ENCODE measurements at places on chromosomes 11 and 22.

GRCh38 chr11:95138448-95138847 is 48.8 kb downstream of the ENDOD1 start:
- DNase-seq = peak; percentile 21

- DNase-seq = no peak
These were observed 80.9 kb downstream of the FAM76B start for GRCh38 chr11:95708681-95709080.

DNA sequence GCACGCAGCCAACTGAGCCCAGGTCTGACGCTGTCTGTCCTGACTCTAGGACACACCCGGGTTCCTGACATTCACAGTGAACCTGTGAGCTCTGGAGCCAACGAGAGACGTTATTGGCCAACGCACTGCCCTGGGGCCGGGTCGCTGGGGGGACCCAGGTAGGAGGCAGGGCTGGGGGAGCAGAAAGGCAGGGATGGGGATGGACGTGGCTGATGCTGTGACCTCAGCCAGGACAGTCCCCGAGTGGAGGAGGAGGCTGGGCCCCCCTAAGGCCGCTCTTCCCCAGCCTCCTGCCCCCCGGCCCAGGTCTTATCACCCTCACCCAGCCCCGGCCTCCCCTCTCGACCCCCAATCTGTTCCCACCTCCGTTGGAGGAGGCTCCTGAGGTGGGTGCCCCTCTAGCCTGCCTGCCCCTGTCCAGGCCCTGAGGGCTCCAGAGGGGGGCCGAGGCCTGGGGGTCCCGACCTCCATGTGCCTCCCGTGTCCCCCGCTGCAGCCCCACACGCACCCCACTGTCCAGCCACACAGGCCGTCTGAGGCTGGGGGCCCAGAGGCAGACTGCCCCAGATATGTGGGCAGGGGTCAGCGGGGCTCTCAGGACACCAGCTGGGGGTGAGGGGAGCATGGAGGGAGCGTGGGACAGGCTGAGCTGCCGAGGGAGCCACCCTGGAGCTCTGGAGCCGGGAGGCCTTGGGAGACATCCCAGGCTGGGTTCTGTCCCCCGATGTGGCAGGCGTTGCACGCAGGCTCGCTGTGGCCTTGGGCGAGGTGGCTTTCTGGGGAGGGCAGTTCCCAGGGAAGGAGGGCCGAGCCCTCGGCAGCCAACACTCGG is 29.2 kb upstream of the MUC5AC start:
- DNase-seq = no peak

- DNase-seq = no peak
These were observed 7.5 kb downstream of the POU2AF3 start for GRCh38 chr11:111305876-111306275.

GRCh38 chr11:7204778-7205177 is 46.9 kb upstream of the SYT9 start:
- no peak for DNase-seq

DNA sequence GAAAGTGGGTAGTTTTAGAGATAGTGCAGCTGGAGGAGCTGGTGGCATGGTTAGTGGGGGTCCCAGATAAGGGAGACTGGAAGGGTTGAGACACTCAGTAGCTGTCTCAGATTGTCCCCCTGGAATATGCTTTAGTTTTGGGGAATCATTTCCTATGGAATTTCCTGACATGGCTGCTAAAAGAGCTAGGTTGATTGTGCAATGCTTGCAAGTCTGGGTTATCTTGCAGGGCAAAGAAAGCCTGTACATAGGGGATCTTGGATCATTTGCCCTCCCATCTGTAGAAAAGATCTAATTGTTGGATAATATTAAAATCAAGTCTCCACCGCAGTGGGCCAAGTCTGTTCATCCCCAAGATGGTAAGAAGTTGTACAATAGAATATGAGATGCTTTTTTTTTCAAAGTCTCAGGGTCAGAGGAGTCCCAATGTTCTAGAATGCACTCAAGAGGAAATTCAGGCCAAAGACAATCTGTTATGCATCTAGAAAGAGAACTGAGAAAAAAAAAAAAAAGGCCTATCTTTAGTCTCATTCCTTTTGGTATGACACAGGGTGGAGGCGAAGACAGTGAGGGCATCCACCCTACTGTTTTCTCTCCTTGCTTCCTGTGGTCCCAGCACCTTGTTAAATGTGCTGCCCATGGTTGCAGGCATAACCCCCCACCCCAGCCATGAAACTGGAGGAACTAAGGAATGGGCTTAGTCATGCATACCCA is 20.2 kb downstream of the MS4A6E start:
- no peak for DNase-seq

DNA sequence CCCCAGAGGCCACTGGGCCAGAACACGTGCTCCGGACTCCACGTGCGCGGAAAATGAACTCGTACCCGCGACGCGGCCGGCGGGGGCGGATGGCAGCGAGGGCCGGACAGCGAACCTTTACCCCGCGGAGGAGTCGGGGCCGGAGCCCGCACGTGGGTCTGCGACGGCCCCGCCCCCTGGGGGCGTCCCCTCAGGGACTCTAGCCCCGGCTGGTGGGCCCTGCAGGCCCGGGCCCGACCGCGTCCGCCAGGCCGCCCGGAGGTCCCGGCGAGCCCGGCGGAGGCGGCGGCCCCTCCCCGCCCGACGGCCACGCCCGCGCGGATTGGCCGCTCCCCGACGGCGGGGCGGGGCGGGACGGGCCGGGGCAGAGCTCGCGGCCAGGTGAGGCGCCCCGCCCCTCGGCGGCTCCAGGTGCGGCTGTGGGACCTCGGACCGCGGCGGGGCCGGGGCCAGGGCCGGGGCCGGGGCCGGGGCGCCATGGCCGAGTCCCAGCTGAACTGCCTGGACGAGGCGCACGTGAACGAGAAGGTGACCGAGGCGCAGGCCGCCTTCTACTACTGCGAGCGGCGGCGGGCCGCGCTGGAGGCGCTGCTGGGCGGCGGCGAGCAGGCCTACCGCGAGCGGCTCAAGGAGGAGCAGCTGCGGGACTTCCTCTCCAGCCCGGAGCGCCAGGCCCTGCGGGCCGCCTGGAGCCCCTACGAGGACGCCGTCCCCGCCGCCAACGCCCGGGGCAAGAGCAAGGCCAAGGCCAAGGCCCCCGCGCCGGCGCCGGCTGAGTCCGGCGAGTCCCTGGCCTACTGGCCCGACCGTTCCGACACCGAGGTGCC is at the start of gene FAM83F:
FAM83F (plus strand) TSS at position 389 of the 827 bp plus-strand sequence; CDS start at position 478, 89 bp downstream.
- no peak for DNase-seq

- DNase-seq = no peak
These were observed 93.5 kb downstream of the ME3 start for GRCh38 chr11:86578727-86579405.

DNA sequence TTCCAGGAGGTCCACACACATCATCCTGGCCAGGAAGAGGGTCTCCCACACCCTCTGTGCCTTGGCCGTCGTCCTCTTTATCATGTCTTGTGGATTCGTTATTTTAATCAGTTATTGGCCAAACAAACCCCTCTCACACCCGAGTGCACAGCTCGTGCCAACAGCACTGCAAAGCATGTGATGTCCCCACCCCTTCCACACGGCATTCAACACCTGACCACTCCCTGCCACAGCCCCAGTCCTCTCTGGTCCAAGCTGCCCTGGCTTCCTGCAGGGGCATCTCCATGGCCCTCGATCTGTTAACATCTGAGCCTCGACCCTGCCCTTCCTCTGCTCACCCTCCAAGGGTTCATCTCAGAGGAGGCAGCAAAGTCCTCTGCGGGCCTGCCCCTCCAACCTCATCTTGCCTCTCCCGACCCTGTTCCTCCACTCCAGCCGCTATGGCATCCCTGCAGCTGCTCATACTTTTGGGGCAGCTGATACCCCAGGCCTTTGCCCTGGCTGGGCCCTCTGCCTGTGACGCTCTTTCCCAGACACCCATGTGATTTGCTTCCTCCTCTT is 14.0 kb downstream of the MYEOV start:
- DNase-seq = no peak

GRCh38 chr11:61008971-61009370 is 37.5 kb downstream of the CD6 start:
- DNase-seq = no peak

DNA sequence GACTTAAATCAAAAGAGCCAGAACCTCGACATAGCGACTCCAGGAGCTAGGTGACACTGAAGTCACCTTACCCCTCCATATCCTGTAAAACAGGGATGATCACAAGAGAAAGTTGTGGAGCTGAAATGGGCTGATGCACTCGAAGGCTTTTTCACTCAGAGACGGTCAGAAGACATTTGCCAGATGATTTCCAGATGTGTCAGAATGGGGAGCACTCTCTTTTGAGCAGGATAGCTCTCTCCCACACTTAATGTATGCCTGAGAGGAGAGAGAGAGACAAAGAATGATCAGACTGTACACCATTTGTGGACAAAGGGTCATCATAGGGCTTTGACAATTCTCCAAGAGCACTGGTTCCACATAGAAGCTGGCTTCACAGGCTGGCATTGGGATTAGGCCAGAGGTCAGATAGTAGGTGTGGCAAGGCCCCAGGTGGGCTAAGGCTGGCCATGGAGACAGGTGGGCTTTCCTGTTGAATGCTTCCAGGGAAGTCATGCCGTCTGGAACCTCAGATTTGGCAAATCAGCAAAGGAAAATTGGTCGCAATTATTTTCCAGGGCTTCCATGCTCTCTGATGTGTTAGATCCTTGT is 42.3 kb upstream of the ETS1 start:
- DNase-seq = no peak

GRCh38 chr11:34161812-34162492 is 56.5 kb downstream of the NAT10 start:
- no peak for DNase-seq

- DNase-seq = no peak
These were observed 591.4 kb downstream of the ETS1 start for GRCh38 chr11:127995921-127996320.

DNA sequence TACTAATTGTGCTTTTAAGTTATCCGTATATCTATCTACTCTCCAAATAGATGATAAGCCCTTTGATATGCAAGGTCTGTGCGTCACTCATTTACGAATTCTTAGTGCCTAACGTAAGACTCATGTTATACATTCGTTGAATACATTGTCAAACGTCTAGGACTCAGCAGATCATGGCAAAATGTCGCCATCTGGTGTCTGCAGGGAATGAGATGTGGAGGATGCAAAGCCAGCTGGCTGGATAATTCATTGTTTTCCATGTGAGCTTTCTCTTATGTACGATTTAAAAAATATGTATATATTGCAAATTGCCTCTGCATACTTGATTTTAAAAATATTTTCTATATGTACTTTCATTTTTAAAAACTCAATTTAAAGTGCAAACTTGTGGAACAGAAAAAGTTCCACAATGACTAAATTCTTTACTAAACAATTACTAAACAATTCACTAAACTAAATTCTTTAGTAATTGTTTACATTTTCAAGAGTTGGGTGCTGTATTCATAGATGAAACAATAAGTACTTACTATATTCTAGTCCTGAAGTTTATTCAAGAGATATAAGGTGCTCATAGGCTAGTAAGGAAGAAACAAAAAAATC is 33.8 kb downstream of the ZNF202 start:
- DNase-seq = peak; percentile 75

GRCh38 chr11:64553554-64554201 is 37.3 kb upstream of the SLC22A12 start:
- peak; percentile 30 for DNase-seq

DNA sequence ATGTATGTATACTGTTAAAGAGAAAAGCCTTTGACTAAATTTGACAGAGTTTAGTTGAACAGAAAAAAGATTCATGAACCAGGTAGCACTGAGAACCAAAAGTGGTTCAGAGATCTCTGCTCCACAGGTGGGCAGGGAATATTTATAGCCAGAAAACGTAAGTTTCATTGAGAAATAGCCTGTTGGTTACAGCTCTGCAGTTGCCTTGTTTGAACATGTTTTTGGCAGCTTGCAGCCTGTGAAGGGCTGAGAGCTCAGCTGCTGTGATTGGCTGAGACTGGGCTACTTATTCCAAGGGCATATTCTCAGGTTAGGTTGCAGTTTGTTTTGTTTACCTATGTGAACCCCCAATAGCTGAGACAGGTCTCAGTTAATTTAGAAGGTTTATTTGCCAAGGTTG is 13.5 kb upstream of the ZNF74 start:
- no peak for DNase-seq

DNA sequence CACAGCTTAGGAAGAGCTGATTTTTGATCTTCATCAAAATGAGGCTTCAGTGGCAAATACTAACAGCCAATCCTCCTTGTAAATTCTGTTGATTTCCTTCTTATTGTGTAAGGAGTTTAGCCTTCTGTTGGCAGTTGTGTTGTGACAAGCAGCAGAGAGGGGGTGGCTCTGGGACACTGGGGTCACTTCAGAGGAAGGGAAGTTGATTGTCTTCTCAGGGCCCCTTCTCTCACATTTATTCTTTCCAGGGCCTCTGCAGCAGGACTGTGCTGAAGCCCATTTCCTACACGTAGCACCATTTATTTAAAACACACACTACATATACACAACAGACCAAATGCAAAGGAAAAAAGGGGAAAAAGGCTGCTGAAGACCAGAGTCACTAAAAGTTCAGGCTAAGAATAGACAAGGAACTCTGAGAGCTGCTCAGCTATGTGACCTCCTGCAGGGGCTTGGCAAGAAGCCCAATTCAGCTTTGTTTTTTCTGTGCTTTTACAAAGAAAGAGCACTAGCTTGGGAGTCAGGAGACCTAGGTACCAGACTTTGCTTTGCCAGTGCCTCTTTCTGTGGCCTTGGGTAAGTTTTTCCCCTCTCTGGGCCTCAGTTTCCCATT is 28.3 kb upstream of the UPB1 start:
- no peak for DNase-seq

DNA sequence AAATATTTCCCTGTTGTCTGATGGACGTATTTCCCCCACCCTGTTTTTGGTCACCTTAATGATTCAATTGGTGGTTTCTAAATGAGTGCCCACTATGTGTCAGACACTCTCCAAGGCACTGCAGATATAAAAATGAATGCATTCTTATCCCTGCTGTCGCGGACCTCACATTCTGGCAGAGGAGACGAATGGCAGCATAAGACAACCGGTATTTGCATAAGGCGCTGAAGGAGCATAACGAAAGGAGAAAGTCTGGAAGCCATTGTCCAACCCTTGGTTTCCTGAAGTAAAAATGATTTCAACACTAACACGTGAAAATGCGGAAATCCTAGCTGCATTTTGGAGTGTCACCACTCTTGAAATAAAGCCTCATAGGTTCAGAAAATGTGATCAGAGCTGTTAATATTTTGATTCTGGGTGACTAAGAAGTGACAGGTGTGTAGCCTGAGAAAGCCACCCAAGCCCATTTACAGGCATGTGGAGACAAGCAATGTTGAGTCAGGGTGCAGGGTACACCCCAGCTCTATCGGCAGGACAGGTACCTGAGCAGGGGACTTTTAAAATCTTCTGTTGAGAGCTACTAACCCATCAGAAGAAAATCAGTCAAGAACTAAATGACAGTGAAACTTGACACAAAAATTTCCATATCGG is 10.1 kb upstream of the GAB2 start:
- no peak for DNase-seq

GRCh38 chr11:86802601-86803051 is 2.3 kb downstream of the PRSS23 start:
- DNase-seq = peak; percentile 32

- DNase-seq = no peak
These were observed 2.8 kb upstream of the LZTR1 start for GRCh38 chr22:20979243-20979809.

GRCh38 chr11:130197386-130198035 is 37.9 kb downstream of the ST14 start:
- DNase-seq = no peak

- DNase-seq = peak; percentile 61
These were observed 911.9 kb downstream of the OPCML start for GRCh38 chr11:132620423-132620822.
